Pericardium fibroblast (primary cell): ENCODE measurements at places on chromosomes 3 and 15. TPM values are rescaled to one million over a fixed set of nuclear protein-coding genes. Genes with fewer than 3 reads are reported as not detected.

The MESP2 gene
- total RNA-seq: 0.23 and 0.68 TPM in 2 replicates

The CFAP44 gene
- 0.70 and 2.2 TPM in 2 replicates for total RNA-seq

The TRH gene
- 0.85 TPM in 1 of 2 replicates, not detected in the other for total RNA-seq

The TRIM42 gene
- total RNA-seq: not detected in 2 replicates

The ADIPOQ gene
- total RNA-seq: under 0.01 TPM in 1 of 2 replicates, not detected in the other

The LRTM1 gene
- total RNA-seq: not detected in 2 replicates

The CELF6 gene
- total RNA-seq: 0.23 and 0.43 TPM in 2 replicates

The SERINC4 gene
- not detected in 2 replicates for total RNA-seq

The LRRC2 gene
- 0.09 and 0.12 TPM in 2 replicates for total RNA-seq

The KNG1 gene
- not detected in 2 replicates for total RNA-seq

The FLNB gene
- 70.8 and 85.5 TPM in 2 replicates for total RNA-seq

The SPSB4 gene
- total RNA-seq: not detected in 2 replicates

The BMF gene
- total RNA-seq: 2.1 and 10.6 TPM in 2 replicates

The UQCC5 gene
- total RNA-seq: 35.5 and 81.3 TPM in 2 replicates

The ATP8B4 gene
- total RNA-seq: 0.43 and 4.4 TPM in 2 replicates

The HHATL gene
- total RNA-seq: not detected in 2 replicates

The TNFSF10 gene
- total RNA-seq: not detected in 2 replicates

The FANCD2OS gene
- not detected in 2 replicates for total RNA-seq

The PARP15 gene
- not detected in 2 replicates for total RNA-seq

The ONECUT1 gene
- total RNA-seq: not detected in 2 replicates

The PLSCR5 gene
- total RNA-seq: not detected in 2 replicates

The LIPC gene
- 0.43 and 0.47 TPM in 2 replicates for total RNA-seq

The GOLGA8H gene
- not detected in 2 replicates for total RNA-seq

The MELTF gene
- 52.1 and 87.5 TPM in 2 replicates for total RNA-seq

The TMEM212 gene
- not detected in 2 replicates for total RNA-seq

The NR1I2 gene
- not detected in 2 replicates for total RNA-seq

The KIF23 gene
- 3.5 and 3.7 TPM in 2 replicates for total RNA-seq

The RBPMS2 gene
- total RNA-seq: 0.35 and 0.94 TPM in 2 replicates

The NMB gene
- 3.4 and 5.5 TPM in 2 replicates for total RNA-seq

The CCDC39 gene
- total RNA-seq: 0.23 TPM in 1 of 2 replicates, not detected in the other

The PDZRN3 gene
- total RNA-seq: 51.7 and 64.3 TPM in 2 replicates

The ARHGEF26 gene
- 4.9 and 7.4 TPM in 2 replicates for total RNA-seq

The HCN4 gene
- total RNA-seq: not detected in 2 replicates

The DAZL gene
- not detected in 2 replicates for total RNA-seq

The LSAMP gene
- total RNA-seq: 2.6 and 6.8 TPM in 2 replicates

The ROPN1 gene
- total RNA-seq: not detected in 2 replicates

The SAXO2 gene
- 0.51 TPM in 1 of 2 replicates, not detected in the other for total RNA-seq

The IL12A gene
- not detected in 2 replicates for total RNA-seq
